ENCODE measurements at places on chromosomes 2 and 18.

GRCh38 chr2:234518986-234519642, 22.2 kb upstream of the ARL4C start:
- no peak for DNase-seq

GRCh38 chr2:171191021-171191420, 30.3 kb upstream of the TLK1 start:
- DNase-seq: no peak

DNA sequence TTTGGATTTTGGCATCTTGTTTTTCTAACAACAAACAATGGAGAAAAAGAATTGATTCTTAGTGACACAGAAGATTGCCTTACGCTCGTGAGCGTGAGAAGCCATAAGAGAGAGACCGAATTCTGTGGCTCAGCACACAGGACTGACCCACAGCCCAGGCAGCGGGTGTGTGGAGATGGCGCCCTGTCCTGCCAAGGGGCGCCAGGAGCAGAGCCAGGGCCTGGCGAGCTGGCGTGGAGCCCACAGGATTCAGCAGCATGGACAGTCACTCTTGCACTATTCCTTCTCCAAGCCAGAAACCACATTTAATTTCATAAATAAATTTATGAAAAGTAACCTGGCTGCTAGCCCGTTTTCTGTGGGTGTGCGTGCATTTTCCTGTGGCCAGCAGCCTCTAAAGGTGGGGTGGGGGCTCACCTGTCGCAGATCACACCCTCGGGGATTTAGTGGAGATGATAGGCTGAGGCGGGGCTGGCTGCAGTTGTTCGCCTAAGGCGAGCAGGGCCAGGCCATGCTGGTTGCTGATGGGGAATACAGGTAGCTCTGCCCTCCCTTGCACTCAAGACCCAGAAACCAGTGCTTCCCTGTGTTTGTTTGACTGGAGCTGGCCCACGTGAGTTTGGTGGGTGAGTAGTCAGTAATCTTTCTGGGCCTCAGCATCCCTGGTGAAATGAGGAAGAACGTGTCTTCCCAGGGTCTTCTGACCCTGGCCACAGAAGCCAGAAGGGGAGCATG, 46.2 kb downstream of the FAM168B start:
- DNase-seq: no peak

GRCh38 chr2:47323009-47323821, 79.7 kb upstream of the MSH2 start:
- no peak for DNase-seq

Data from activated gamma-delta T cell (primary cell).